Progenitor cell of endocrine pancreas (in vitro differentiated cells): ENCODE measurements at places on chromosomes 5 and 9.

DNA sequence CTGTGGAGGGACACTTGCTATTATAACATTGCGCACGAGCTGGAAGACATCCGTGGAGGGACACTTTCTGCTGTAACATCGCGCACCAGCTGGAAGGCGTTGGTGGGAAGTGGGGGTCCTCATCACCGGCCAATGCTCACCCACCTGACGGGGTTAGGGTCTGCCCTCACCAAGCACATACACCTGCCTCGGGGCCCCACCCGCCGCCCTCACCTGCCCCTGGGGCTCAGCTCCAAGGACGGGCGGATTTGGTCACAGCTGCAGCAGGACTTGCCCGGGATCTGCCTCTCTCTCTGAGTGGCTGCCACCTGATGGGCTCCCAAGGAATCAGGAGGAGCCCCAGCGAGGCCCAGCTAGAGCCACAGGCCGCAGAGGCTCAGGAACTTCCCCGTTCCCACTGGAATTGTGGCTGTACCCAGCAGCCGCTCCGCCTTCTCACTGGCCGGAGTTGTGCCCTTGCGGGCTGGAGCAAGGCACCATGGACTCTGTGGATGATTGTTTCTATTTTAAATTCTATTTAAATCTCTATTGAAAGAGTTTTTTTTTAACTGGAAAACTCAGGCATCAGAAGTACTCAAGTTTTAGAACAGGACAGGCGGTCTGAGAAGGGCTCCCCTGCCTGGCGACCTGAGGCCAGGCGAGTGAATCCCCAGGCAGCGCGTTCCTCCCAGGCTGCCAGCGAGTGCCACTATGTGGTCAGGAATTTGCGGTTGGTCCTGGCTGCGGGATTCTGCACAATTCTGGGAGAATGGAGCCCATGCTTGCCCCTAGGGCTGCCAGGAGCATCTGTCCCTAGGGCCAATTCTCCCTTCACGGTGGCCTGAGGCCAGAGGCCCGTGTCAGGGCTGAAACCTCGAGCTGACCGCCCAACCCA, 38.9 kb upstream of the SLC6A3 start:
- no peak for DNase-seq

- DNase-seq: no peak
Measured at GRCh38 chr5:32805971-32806638, 95.0 kb downstream of the NPR3 start.

DNA sequence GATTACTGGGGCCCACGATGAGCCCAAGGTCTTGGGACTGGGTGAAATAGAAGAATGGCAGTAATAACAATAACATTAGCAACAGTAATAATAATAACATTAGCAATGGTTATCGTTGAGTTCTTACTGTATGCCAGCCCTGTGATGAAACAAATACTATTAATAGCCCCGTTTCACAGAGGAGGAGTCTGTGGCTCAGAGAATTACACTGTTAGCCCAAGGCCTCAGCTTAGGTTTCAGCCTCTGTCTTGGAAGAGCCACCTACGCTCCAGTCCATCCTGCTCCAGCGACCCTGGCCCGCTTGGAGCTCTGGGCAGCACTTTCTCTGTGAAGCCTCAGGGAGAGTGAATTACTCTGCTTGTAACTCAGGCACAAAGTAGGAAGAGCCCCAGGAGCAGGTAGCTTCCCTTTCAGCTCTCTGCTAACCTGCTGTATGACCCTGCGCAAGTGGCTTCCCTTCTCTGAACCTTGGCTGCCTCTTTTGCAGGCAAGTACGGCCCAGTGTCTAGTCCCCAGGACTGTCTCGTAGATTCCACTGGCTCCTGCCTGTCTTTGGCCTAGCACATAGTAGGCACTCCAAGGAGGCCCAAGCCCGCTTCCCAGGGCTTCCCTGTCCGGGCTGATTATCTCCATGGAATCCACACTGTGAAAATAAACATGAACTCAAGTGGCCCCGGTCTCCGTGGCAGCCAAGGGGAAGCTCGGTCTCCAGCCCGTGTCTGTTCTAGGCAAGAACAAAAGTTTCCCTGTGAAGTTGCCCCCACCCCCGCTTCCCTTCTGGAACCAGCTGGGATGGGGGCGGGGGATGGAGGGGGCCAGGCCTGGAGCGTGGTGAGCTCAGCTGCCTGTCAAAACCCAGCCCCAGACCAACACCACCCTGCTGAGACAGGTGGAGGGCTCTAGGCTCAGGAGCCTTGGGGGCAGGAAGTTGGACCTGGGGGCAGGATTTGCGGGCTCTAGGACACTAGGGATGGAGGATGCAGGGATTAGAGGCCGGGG, 26.2 kb upstream of the LMX1B start:
- no peak for DNase-seq

GRCh38 chr9:98967257-98967656, 23.6 kb downstream of the COL15A1 start:
- DNase-seq: no peak

DNA sequence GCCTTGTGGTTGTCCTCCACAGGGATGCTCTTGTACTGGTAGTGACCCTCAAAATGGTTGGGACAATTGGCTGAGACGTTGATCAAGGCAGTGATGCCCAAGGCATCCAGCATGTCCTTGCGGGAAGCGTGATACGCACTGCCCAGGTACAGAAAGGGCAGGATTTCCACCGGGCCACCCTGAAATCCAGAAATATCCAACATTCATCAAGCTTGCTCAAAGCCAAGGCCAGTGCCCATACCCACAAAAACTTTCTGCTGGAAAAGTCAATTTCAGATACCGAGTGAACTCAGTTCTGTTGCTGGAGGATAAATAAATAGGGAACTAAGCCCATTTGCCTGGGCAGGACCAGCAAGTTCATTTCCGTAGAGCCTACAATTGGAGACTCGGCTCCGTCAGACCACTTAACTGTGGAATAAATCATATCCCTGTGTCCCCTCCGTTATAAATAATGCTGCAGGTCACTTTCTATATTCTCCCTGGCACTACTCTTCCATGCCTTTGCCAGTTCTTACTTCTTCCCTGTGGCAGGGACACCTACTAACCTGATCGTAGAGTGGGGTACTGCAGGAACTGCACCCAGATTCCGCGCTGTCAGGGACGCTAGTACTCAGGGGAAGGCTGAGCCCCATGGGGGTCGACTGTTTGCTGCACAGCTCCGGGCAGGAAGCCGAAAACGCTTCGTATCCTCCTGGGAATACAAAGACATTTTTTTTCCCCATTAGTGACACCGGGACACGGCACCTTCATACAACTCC, 1.2 kb downstream of the DUSP1 start:
- no peak for DNase-seq

GRCh38 chr5:134647750-134648424, 698 bp upstream of the SEC24A start:
- DNase-seq: no peak

DNA sequence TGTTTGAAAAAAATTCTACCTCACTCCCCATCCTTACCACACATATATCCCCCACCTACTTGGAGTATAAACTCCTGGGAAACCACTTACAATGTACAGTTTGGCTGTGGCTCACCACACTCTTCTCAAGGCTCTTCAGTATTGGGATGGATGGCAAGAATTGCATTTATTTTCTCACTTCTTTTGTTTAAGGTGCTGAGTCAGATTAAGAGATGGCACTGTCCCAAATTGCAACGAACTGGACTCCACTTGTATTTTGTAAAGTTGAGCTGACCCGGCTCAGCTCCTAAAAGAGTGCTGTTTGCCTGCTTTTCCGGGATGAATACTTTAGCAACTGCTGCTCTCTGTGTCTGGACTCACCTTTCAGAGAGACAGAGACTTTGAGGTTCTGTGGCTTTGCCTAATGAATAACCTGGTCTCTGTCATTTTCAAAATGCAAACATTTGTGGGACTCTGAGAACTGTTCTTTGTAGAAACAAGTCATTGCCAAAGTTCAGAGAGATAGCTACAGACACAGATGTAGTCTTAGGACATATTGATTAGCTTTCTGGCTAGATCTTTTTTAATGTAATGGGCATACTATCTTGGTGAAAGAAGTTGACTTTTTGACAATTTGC, 42.2 kb downstream of the PPP2R2B start:
- DNase-seq: no peak
